Right lung (tissue), 10 donors: ENCODE measurements at places on chromosomes 3 and 15. TPM values are rescaled to one million over a fixed set of nuclear protein-coding genes. Genes with fewer than 3 reads are reported as not detected.

DNA sequence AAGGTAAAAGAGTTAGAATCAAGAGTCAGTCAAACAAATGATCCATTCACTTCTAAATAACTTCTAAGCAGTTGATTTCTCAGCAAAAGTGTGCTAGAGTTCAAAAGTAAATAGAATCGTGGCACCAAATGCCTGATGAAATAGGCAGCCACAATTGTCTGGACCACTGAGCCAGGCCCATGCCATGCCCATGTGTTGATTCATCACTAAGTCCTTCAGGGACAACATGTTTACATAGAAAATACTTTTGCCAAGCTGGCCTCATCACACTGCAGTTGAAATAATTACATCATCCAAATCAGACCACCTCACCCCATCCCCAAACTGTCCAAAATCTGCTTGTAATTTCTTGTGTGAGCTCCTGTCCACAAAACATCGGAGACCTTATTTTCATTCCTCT lies 216.3 kb downstream of the IGSF11 start:
- no peak for DNase-seq

DNA sequence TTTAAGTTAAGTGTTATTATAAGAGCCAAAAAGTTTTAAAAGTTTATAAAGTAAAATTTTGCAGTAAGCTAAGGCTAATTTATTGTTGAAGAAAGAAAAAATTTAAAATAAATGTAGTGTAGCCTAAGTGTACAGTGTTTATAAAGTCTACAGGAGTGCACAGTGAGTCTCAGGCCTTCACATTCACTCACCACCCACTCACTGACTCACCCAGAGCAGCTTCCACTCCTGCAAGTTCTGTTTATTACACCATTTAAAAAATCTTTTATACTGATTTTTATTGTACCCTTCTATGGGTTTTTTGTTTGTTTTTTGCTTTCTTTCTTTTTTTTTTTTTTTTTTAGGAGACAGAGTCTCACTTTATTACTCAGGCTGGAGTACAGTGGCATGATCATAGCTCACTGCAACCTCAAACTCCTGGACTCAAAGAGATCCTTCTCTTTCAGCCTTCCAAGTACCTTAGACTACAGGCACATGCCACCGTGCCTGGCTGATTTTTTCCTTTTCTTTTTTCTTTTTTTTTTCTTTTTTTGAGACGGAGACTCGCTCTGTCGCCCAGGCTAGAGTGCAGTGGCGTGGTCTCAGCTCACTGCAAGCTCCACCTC lies 25.9 kb downstream of the CSTA start:
- DNase-seq: no peak

- DNase-seq: no peak
Observed at GRCh38 chr3:188218603-188219002, 64.6 kb downstream of the LPP start.

GRCh38 chr3:134342259-134342658 lies 32.0 kb downstream of the AMOTL2 start:
- DNase-seq: no peak

DNA sequence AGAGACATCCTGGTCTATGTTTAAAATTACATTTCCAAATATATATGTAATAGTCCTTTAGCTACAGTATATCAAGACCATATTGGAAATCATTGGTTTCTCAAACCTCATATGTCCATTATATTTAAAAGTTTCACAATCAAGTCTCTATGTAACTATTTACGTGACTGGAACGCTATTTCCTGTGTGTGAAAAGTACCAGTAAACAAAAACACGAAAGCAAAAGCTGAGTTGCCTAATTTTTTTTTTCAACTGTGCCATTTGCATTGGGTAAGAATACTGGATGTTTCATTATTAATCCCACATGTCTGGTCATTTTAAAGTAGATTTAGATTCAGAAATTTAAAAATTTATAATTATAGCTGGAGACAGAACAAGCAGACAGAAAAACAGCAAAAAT lies 381.4 kb downstream of the TBC1D5 start:
- DNase-seq: no peak

DNA sequence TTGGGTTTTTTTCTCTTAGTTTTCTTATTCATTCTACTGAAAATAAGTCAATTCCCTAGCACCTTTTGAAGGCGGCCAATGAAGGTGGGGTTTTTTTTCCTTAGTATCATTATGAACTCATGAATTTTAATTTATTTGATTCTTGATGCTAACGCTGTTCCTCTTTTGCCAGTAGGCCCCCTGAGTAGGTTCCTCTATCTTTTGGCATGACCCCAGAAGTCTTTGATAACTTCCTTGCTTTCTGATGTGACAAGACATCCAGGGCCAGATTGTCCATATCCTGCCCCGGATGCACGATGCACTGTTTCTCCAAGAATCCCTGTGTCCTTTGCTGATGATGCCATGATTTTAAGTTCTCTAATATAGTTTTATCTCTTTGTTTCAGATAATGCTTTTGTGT lies 20.6 kb downstream of the LRRK1 start:
- DNase-seq: no peak

DNA sequence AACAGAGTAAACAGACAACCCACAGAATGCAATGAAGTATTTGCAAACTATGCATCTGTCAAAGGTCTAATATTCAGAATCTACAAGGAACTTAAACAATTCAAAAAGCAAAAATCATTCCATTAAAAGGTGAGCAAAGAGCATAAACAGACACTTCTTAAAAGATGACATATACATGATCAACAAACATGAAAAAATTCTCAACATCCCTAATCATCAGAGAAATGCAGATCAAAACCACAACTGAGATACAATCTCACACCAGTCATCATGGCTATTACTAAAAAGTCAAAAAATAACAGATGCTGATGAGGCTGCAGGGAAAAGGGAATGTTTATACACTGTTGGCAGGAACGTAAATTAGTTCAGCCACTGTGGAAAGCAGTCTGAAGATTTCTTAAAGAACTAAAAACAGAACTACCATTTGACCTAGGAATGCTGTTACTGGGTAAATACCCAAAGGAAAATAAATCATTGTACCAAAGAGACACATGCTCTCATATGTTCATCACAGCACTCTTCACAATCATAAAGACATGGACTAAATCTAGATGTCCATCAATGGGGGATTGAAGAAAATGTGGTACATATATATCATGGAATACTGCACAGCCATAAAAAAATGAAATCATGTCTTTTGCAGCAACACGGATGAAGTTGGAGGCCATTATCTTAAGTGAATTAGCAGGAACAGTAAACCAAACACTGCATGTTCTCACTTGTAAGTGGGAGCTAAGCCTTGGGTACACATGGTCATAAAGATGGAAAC lies 393.3 kb upstream of the CBLB start:
- DNase-seq: no peak

DNA sequence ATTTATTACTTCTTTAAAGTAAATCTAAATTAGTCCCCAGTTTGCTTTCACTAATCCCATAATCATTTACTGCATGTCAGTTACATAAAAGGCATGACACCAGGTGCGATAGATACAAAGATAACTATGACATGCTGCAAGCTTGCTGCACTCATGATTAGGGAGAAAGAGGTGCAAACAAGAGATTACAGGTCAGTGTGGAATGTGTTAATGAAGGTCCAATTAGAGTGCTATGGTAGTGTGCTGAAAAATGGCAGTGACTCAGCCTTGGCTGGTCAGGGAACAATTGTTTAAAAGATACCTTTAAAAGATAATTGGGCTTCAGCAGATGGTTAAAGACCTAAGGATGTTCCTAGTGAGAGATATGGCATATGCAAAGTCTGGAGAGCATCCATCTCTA lies 352.6 kb upstream of the TGFBR2 start:
- no peak for DNase-seq

DNA sequence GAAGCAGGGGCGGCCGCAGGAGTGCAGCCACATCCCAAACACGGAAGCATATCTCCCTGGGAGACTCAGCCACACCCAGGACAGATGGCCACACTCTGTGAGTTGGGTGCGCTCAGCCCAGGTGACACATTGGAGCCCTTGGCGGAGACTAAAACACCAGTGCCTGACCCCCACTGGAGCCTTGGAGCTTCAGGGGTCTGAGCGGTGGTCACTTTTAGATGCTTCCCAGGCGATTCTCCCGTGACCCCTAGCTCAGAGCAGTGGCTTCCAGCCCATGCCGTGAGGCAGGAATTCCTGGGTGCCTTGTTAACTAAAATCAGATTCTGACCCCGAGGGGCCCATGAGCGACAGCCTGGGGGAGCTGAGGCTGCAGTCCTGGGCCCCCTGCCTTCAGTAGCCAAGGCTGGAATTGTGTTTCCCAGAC lies 54.5 kb downstream of the PLXNA1 start:
- DNase-seq: no peak

DNA sequence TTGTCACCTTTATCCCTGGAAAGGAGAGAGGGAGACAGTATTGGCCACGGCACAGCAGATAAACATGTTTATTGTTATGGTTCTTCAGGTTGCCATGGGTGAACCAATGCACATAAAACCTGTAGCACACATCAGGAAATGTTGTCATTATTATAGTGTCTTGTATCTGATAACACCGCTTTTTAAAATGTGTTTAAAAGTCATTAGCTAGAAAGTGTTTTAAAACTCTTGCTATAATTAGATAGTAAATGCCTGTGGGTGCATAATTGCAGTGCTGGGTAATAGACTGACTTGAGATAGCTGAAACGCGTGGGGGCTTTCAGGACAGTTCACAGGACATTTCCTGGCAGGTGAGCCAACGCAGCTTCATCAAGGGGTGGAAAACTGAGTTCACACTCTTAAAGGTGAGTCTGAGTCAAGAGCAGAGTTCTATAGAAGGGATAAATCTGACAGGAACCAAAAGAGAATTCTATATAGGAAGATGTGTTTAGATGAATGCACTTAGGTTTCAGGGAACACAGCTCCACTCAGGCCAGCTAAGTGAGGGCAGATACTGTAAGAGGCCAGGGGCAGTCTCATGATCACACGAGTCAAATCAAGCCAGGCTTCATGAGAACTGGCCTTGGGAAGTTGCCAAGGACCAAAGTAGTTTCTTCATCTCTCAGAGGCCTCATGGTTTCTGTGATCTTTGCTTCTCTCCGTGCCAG lies 35.6 kb upstream of the PPP4R2 start:
- DNase-seq: peak; percentile 38

DNA sequence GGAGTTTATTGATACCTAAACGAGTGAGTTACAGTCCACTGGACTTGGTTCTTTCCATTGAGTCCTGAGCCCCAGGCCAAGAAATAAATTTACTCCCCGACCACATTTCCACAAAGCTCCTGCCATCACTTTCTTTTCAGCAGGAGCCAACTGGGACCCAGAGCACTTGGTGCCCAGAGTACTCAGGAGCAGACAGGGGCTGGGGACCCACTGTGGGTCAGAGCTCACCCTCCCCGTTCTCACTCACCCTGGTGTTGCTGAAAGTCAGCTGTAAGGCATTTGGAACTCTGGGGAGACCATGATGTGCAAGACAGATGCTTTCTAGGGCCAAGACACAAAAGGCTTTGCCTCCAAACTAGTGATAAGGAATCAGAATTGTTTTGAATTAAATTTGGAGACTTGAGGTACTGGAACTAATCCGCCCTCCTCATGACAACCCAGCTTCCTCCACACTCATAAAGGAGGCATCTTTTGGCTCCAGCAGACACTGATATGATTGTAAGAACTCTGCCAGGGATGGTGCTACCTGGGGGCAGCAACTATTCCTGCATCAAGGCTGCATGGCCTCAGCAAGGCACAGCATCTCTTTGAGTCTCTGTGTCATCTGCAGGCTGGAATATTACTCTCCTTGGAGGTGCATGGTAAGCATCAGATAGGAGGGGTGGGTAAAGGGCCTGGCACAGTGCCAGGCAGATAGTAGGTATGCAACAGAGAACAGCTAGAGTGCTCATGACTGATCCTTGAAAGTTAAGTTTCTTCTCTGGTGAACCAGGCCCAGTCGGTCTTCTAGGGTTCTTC lies 7.3 kb upstream of the CAMK1 start:
- DNase-seq: no peak

- DNase-seq: no peak
Observed at GRCh38 chr3:107110596-107111305, 266.5 kb upstream of the CCDC54 start.

DNA sequence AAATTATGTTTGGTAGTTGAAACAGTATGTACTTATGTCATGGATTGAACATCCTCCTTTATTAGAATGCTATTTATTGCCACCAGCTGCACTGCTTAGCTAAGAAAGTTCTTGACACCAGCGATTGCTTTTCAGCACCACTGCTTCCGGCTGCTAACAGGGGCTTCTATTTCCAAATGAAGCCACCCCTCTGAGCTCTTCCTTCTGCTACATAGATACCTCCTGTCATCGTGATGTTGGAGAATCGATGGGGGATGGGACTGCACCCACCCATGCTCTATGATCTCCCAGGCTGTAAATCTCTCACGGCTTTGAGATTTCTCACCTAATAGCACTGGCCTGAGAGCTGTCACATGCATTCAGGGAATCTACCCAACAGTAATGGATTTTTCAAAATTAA lies 259.2 kb downstream of the MEIS2 start:
- no peak for DNase-seq

DNA sequence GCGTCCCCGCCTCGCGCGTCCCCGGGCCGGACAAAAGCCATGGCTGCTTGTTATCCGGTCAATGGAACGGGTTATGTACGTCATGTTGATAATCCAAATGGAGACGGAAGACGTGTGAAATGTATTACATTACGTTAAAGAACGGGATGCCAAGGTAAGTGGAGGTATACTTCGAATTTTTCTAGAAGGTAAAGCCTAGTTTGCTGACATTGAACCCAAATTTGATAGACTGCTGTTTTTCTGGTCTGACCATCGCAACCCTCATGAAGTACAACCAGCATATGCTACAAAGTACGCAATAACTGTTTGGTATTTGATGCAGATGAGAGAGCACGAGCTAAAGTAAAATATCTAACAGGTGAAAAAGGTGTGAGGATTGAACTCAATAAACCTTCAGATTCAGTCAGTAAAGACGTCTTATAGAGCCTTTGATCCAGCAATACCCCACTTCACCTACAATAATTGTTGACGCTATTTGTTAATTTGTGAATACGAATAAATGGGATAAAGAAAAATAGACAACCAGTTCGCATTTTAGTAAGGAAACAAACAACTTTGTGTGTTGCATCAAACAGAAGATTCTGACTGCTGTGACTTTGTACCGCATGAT lies 19.8 kb downstream of the WDR73 start:
- no peak for DNase-seq

GAP43 gene
- 0.80 TPM for polyA plus RNA-seq

FSIP1 gene
- polyA plus RNA-seq: 0.78 TPM

SLC25A20 gene
- 13.6 TPM for polyA plus RNA-seq

TM6SF1 gene
- polyA plus RNA-seq: 3.7 TPM

NEO1 gene
- polyA plus RNA-seq: 112 TPM

ATP8B4 gene
- polyA plus RNA-seq: 2.2 TPM

HDC gene
- polyA plus RNA-seq: 3.5 TPM
